ENCODE measurements at places on chromosomes 4 and X. TPM values are rescaled to one million over a fixed set of nuclear protein-coding genes. Genes with fewer than 3 reads are reported as not detected.

The MAGEA4 gene
- polyA plus RNA-seq = not detected

The GPR78 gene
- not detected for polyA plus RNA-seq

The CFAP47 gene
- not detected for polyA plus RNA-seq

The PSAPL1 gene
- 0.01 TPM for polyA plus RNA-seq

The SGMS2 gene
- 38.7 TPM for polyA plus RNA-seq

The SPINK2 gene
- polyA plus RNA-seq = not detected

The LDB2 gene
- not detected for polyA plus RNA-seq

The TAF1 gene
- 8.7 TPM for polyA plus RNA-seq

The SSX4 gene
- not detected for polyA plus RNA-seq

The ATP6AP2 gene
- 145 TPM for polyA plus RNA-seq

The NLRP2B gene
- not detected for polyA plus RNA-seq

The SLC25A5 gene
- 768 TPM for polyA plus RNA-seq

The RHOH gene
- polyA plus RNA-seq = not detected

The TTC29 gene
- not detected for polyA plus RNA-seq

The HGFAC gene
- not detected for polyA plus RNA-seq

The TRAM1L1 gene
- 0.88 TPM for polyA plus RNA-seq

The NOX1 gene
- not detected for polyA plus RNA-seq

The TBX22 gene
- not detected for polyA plus RNA-seq

The NHS gene
- polyA plus RNA-seq = 2.2 TPM

The P2RY10 gene
- polyA plus RNA-seq = not detected

The SLC25A14 gene
- 6.6 TPM for polyA plus RNA-seq

The MEPE gene
- polyA plus RNA-seq = not detected

The EGF gene
- 0.41 TPM for polyA plus RNA-seq

The SRPX2 gene
- 6.3 TPM for polyA plus RNA-seq

The KLF8 gene
- polyA plus RNA-seq = 14.3 TPM

The KCND1 gene
- polyA plus RNA-seq = 0.16 TPM

The ADH7 gene
- polyA plus RNA-seq = not detected

The CHIC2 gene
- 17.2 TPM for polyA plus RNA-seq

The DGAT2L6 gene
- not detected for polyA plus RNA-seq

The SUPT20HL1 gene
- not detected for polyA plus RNA-seq

The VGLL1 gene
- 0.50 TPM for polyA plus RNA-seq

The SSX3 gene
- polyA plus RNA-seq = not detected

The FHIP1A gene
- polyA plus RNA-seq = 14.3 TPM

The CEP44 gene
- 3.5 TPM for polyA plus RNA-seq

The MOSPD2 gene
- 10.0 TPM for polyA plus RNA-seq

The GAGE10 gene
- polyA plus RNA-seq = not detected
